HCT116 (cell line): ENCODE measurements at places on chromosomes 3 and 15. TPM values are rescaled to one million over a fixed set of nuclear protein-coding genes. Genes with fewer than 3 reads are reported as not detected.

- H3K27me3 ChIP-seq: no peaks in the 10 kb centered on the region
- H3K4me3 ChIP-seq: no peak overlapping the region
- no peak overlapping the region for H3K27ac ChIP-seq
- H3K4me1 ChIP-seq: no peaks in the 10 kb centered on the region
These were observed 44.9 kb downstream of the OXSR1 start for GRCh38 chr3:38210141-38210757.

- H3K27ac ChIP-seq: no peak overlapping the region
- H3K4me3 ChIP-seq: no peak overlapping the region
- H3K36me3 ChIP-seq: no peaks in the 10 kb centered on the region
- H3K4me1 ChIP-seq: no peaks in the 10 kb centered on the region
- no peaks in the 10 kb centered on the region for H3K27me3 ChIP-seq
- no peak for DNase-seq
These were observed 429.3 kb upstream of the THBS1 start for GRCh38 chr15:39151545-39151944.

The LINGO1 gene
- 15.6 TPM for total RNA-seq

GRCh38 chr3:124639406-124640237 is 90.6 kb upstream of the UMPS start:
- H3K4me1 ChIP-seq: no peaks in the 10 kb centered on the region
- DNase-seq: no peak
- no peaks in the 10 kb centered on the region for H3K27me3 ChIP-seq
- H3K27ac ChIP-seq: no peak overlapping the region
- no peak overlapping the region for H3K4me3 ChIP-seq
- H3K36me3 ChIP-seq: no peaks in the 10 kb centered on the region

The KLHL6 gene
- total RNA-seq: 0.15 TPM

DNA sequence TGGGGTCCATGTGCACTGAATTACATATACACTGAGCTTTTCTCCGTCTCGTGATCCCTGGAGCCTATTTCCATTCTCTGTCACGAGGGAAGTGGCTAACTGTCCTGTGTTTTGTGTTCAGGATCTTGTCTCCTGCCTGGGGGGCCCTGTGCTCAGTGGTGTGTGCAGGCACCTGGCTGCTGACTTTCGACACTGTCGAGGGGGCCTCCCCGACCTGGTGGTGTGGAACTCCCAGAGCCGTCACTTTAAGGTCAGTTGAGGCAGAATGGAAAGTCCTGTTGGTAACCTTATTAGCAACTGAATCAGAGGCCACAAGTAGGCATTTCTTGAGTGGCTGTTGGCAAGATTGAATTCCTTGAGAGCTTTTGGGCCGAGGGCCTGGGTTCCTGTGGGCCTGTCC is 26.7 kb downstream of the FAN1 start:
- H3K4me1 ChIP-seq: no peaks in the 10 kb centered on the region
- no peak for DNase-seq
- H3K36me3 ChIP-seq: peaks cover 22% of the 10 kb centered on the region
- no peak overlapping the region for H3K4me3 ChIP-seq
- no peak overlapping the region for H3K27ac ChIP-seq

DNA sequence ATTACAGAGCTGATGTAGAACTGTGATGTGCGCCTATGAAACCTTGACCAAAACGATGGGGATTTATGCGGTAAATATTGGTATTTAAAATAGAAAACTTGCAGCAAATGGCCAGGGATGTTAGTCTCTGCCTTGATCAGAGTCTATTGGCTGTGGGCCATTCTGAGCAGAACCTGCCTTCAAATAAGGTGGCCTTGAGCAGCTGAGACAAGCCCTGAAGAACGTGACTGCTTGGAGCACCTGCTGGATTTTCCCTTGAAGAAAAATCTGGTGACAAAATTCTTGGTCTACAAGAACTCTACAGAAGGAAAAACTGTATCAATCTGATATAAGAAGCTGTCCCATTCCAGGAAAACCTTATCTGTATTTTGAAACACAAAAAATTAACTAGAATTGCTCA is 820.1 kb upstream of the EPHA6 start:
- H3K27me3 ChIP-seq: no peaks in the 10 kb centered on the region
- no peak overlapping the region for H3K4me3 ChIP-seq
- no peak for DNase-seq
- no peaks in the 10 kb centered on the region for H3K4me1 ChIP-seq

- no peaks in the 10 kb centered on the region for H3K4me1 ChIP-seq
- no peaks in the 10 kb centered on the region for H3K36me3 ChIP-seq
- no peaks in the 10 kb centered on the region for H3K27me3 ChIP-seq
These were observed 36.2 kb upstream of the TSPAN3 start for GRCh38 chr15:77107068-77107467.

GRCh38 chr3:106957029-106957428 is 420.2 kb upstream of the CCDC54 start:
- no peaks in the 10 kb centered on the region for H3K36me3 ChIP-seq
- no peaks in the 10 kb centered on the region for H3K4me1 ChIP-seq
- H3K27ac ChIP-seq: no peak overlapping the region
- H3K27me3 ChIP-seq: no peaks in the 10 kb centered on the region
- no peak for DNase-seq
- no peak overlapping the region for H3K4me3 ChIP-seq

- H3K36me3 ChIP-seq: no peaks in the 10 kb centered on the region
- H3K27ac ChIP-seq: no peak overlapping the region
- H3K4me3 ChIP-seq: no peak overlapping the region
These were observed 66.1 kb downstream of the SLC30A4 start for GRCh38 chr15:45456212-45457106.

The TTC21A gene
- 5.6 TPM for total RNA-seq

The TRH gene
- total RNA-seq: not detected

DNA sequence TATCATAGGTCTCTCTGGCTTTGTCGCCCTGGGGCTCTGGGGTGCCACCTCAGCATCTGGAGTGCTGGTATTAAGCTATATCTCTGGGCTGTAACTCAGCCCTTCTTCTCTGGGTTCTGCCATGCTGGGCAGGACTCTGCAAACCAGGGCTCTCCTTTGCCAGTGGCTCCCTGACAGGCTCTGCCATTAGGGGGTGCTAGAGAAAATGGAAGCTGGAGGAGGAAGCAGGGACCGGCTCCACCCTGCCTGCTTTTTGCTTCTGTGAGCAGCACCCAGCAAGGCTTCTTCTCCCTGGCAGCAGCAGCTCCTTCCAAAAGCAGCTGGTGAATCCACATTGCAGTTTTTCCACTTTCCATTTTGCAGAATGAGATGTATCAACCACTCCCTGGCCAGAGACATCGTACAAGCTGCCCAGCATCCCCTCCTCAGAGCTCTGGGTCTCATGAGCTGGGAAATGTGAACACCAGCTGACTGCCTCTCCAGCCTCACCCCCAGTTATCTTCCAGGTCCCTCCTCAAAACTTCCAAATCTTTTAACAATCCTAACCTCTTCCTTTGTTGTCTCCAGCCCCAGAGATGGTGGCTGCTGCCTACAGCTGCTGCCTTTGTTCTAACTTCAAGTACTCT is 165.0 kb downstream of the ABHD5 start:
- no peak overlapping the region for H3K27ac ChIP-seq
- peak; percentile 27 for DNase-seq
- H3K36me3 ChIP-seq: no peaks in the 10 kb centered on the region
- no peaks in the 10 kb centered on the region for H3K4me1 ChIP-seq
- H3K4me3 ChIP-seq: no peak overlapping the region

- H3K27ac ChIP-seq: no peak overlapping the region
- H3K27me3 ChIP-seq: no peaks in the 10 kb centered on the region
- no peaks in the 10 kb centered on the region; the same call in 1 of the 2 replicates for H3K36me3 ChIP-seq
- no peak overlapping the region for H3K4me3 ChIP-seq
- peaks cover 18% of the 10 kb centered on the region; the same call in 1 of the 2 replicates for H3K4me1 ChIP-seq
These were observed 9.2 kb downstream of the GATA2 start for GRCh38 chr3:128483657-128484403.

GRCh38 chr3:194326968-194327217 is 24.2 kb downstream of the CPN2 start:
- H3K36me3 ChIP-seq: no peaks in the 10 kb centered on the region
- peaks cover 74% of the 10 kb centered on the region for H3K4me1 ChIP-seq
- no peaks in the 10 kb centered on the region for H3K27me3 ChIP-seq

- no peak within 1 kb of the TSS for H3K4me3 ChIP-seq
- no peak for DNase-seq
- no peak within 1 kb of the TSS for H3K27ac ChIP-seq
- no peaks in the 10 kb centered on the region for H3K4me1 ChIP-seq
- no peaks in the 10 kb centered on the region for H3K27me3 ChIP-seq
These were observed at the start of gene HHLA2 for GRCh38 chr3:108296239-108296638. TSS of gene HHLA2 (plus strand) at chr3:108296548. CDS start at chr3:108351814, 55,266 bp downstream.

DNA sequence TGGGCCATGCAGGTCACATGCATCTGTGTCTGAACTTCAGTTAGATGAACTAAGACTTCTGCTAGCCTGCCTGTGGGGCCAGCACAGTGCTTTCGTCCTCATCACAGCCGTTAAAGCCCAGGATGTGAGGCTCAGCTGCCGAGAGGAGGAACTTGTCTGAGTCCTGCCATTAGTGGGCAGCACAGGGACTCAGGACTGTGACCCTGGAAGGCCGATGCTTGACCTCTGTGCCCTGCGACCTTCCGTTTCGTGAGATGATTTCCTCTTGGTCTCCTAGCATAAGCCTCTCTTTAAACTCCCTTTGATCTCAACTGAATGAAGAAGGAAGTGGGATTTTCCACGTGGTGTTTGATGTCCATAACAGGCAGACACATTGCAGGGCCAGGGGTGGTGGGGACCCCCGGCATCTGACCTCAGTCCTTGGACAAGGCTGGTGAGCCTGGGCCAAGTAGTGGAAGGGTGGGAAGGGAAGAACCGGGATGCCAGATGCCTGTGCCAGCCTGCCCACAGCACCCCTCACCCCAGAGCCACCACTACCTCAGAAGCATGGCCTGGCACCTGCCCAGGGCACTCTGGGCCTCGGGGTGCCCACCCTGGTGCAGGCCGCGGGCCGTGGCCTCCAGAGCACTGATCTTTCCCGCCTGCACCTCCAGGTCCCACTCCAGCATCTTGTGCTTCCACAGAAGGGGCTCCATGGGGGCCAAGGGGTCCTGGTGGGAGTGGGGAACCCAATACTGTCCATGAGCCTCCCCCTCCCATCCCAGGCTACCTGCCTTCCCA is 21.6 kb downstream of the PLA2G4B start:
- H3K36me3 ChIP-seq: no peaks in the 10 kb centered on the region
- H3K27me3 ChIP-seq: no peaks in the 10 kb centered on the region
- DNase-seq: no peak
- no peak overlapping the region for H3K27ac ChIP-seq
- peaks cover 8% of the 10 kb centered on the region for H3K4me1 ChIP-seq

The TERC gene
- total RNA-seq: 47.0 TPM

The FSTL1 gene
- total RNA-seq: 20.7 TPM

GRCh38 chr3:56003129-56003528 is 465.1 kb downstream of the ERC2 start:
- no peaks in the 10 kb centered on the region for H3K27me3 ChIP-seq
- H3K36me3 ChIP-seq: no peaks in the 10 kb centered on the region
- H3K27ac ChIP-seq: no peak overlapping the region
- no peak overlapping the region for H3K4me3 ChIP-seq
- H3K4me1 ChIP-seq: no peaks in the 10 kb centered on the region

The CCK gene
- total RNA-seq: 0.32 TPM

The KBTBD12 gene
- not detected for total RNA-seq

- no peak overlapping the region for H3K4me3 ChIP-seq
- H3K27me3 ChIP-seq: no peaks in the 10 kb centered on the region
- peak; percentile 47 for DNase-seq
These were observed 8.8 kb downstream of the TMEM40 start for GRCh38 chr3:12750223-12750622.

GRCh38 chr3:130688697-130689470 is 57.7 kb downstream of the PIK3R4 start:
- no peak overlapping the region for H3K4me3 ChIP-seq
- H3K27ac ChIP-seq: no peak overlapping the region
- 0 out of 2 replicates have a peak, but pooled peaks cover 3% of the 10 kb centered on the region for H3K36me3 ChIP-seq
- DNase-seq: no peak
- H3K27me3 ChIP-seq: no peaks in the 10 kb centered on the region
- H3K4me1 ChIP-seq: peaks cover 11% of the 10 kb centered on the region

The CCRL2 gene
- total RNA-seq: not detected

The SLC22A13 gene
- 0.47 TPM for total RNA-seq
